ENCODE measurements at places on chromosomes 4 and X.

GRCh38 chrX:95427389-95427788, 1257.3 kb upstream of the DIAPH2 start:
- no peak for DNase-seq

DNA sequence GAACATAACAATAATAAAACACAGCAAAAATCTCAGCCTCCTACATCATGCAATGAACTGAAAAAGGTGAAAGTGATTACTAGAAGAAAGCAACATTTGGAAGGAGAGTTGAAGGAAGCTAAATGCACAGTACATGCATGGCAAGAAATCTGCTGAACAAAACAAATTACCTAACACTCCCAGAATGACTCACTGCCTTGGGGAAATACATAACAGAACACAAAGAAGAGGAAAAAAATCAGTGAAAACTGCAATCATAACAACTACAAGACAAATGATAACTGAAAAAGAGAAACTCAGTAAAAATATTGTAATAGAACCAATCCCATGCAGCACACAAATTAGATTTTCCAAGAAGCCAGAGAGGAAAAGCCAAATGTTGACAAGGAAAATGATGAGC, 1513.2 kb downstream of the ARAP2 start:
- DNase-seq = no peak

DNA sequence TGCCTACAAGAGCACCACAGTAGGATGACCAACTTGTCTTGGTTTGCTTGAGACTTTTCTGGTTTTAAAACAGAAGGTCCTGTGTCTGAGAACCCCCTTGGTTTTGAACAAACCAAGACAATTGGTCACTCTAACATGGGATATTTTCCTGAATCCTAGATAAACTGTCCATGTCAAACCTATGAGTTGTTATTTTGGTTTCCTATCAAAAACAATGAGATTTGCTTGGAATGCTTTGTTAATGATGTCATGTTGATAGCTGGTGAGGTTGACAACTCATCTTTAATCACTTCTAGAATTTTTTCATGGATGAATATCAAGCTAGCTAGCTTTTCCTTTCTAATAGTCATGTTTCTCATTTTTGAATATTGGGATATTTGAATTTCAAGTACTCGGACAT, 518.3 kb upstream of the ARX start:
- DNase-seq = no peak

DNA sequence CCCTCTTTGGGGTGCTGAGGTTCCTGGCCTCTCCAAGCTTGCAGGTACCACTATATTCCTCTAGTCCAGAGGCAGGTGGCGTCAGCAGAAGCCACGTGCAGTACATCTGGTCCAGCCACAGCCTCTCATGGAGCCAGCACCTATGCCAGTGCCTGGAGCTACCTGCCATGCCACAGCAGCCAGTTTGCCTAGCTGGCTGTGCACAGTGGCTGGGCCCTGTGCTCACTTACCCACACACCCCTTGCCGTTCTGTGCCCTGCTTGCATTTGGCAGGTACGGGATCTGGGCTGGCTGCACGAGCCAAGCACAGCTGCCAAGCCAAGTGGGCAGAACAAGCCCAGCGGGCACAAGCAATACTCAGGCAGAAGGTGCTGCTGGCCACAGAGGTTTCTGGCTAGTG, 601.1 kb downstream of the EPHA5 start:
- no peak for DNase-seq

DNA sequence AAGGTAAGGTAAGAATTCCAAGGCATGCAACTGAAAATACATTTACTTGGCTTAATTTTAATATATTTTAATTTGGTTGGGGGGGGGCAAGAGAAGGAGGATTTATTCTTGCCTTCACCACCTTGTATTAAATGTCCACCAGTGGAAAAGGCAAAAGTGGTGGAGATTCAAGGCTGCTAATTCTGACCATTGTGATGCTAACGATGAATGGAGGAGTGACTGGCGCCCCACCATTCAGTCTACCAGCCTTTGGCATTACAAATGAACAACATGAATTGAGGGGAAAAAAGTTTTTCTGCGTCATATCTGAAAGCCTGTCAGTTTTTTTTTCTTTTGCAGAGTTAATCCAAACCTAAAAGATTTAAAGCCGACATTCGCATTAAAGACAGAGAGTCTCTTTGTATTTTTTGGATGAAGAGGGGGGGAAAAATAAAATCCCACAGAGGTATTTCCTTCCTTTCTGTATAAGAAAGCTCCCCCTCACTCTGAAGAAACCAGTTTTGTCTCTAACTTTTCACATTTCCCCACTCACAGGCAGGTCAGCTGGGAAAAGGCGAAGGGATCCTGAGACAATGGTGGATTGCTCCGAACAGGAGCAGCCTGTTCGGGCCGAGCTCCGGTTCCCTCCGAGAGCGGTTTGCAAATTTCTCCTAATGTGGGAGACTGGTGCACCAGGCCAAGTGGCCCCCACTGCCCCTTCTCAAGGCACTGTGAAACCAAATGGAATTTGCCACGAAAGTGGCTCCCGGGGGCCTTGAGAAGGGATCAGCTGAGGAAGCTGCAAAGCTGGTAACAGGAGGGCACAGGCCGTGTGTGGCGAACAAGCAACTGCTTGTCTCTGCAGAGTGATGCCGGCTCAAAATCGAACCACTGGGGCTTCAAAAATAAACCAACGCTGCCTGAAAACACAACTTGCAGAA, 28.1 kb downstream of the SHISA3 start:
- no peak for DNase-seq

DNA sequence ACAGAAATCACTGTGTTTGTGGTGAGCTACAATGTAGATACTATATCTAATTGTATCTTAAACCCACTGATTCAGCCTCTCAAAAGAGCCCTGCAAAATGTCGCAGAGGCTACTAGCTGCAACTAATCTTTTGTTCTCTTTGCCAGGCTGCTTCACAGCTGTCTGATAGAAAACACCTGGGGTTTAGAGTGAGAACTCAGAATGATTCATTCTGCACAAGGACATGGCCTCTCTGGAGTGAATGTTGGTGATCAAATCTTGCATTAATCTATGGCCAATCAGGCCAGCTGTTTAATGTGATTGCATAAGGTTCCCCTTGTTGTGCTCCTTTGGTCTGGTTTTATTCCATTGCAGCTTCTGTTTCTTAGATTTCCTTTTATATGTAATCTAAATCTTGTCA, 100.3 kb downstream of the EMCN start:
- DNase-seq = no peak

- no peak for DNase-seq
Measured at GRCh38 chrX:44071070-44071645, 98.0 kb upstream of the NDP start.

DNA sequence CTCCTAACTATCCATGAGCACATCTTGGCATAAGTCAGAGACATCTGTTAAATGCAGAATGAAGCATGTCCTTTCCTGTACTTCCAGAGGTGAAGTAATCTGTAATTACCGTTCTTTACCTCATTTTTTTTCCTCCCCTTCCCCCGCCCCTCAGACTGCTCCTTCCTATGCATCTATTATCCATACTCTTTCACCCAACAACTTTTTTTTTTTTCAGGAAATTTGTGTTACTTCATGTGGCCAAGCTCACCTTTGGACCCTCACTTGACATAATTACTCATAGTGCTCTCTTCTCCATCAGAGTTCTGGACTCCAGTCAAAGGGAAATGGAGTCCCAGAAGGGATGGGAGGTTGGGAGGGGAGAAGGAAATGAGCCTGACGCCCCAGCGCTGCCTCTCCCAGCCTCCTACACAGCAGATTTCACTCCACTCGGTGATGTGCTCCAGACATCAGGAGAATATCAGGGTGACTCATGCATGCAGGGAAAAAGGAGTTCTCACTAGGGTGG, 568.8 kb downstream of the STIM2 start:
- no peak for DNase-seq

- no peak for DNase-seq
Measured at GRCh38 chr4:184808713-184809050, 17.1 kb downstream of the ACSL1 start.

GRCh38 chr4:159042097-159042605, 60.7 kb upstream of the RAPGEF2 start:
- DNase-seq = no peak

- DNase-seq = no peak
Measured at GRCh38 chr4:109574931-109575804, 15.1 kb downstream of the MCUB start.

- DNase-seq = no peak
Measured at GRCh38 chr4:174215057-174215456, 68.4 kb downstream of the FBXO8 start.

- DNase-seq = no peak
Measured at GRCh38 chr4:42401171-42401570, 3.9 kb downstream of the SHISA3 start.

DNA sequence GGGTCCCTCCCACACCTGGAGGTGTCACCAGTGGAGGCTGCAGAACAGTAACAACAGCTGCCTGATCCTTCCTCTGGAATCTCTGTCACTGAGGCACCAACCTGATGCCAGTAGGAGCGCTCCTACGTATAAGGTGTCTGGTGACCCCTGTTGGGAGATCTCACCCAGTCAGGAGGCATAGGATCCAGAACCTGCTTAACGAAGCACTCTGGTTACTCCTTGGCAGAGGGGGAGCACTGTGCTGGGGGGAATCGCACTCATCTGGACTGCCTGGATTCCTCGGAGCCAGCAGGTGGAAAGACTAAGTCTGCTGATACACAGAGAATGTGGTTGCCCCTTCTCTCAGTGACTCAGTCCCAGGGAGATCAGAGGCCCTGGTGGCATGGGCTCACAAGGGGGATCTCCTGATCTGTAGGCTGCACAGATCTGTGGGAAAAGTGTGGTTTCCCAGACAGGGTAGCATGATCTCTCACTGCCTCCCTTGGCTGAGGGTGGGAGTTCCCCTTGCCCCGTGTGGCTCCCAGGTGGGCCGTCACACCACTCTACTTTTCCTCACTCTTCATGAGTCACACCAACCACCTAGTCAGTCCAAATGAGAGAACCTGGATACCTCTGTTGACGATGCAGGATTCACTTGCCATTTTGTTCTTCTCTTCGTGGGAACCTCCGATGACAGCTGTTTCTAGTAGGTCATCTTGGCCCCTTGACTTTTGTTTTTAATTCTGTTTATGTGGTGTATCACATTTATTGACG, 305.9 kb downstream of the IDS start:
- no peak for DNase-seq
